ENCODE measurements at places on chromosomes 5 and 9.

- no peak for DNase-seq
These were observed 11.8 kb downstream of the APTX start for GRCh38 chr9:32989660-32990059.

DNA sequence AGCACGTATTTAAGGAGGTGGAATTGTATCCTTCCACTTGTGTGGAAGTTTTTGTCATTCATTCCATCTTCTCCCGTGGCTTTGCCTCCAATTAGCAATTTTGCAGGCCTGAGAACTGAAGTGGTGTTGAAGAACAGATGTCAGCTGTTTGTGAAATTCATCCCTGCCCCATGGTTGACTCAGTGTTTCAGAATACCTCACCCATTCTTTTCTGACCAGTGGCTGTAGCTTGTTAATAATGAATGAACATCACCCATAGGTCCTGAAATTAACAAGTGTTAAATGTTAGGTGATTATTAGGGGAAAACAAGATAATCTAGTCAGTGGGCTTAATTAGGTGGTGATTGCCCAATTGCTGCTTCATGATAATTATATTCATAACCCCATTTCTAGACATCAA, 11.7 kb downstream of the ZNF462 start:
- no peak for DNase-seq

DNA sequence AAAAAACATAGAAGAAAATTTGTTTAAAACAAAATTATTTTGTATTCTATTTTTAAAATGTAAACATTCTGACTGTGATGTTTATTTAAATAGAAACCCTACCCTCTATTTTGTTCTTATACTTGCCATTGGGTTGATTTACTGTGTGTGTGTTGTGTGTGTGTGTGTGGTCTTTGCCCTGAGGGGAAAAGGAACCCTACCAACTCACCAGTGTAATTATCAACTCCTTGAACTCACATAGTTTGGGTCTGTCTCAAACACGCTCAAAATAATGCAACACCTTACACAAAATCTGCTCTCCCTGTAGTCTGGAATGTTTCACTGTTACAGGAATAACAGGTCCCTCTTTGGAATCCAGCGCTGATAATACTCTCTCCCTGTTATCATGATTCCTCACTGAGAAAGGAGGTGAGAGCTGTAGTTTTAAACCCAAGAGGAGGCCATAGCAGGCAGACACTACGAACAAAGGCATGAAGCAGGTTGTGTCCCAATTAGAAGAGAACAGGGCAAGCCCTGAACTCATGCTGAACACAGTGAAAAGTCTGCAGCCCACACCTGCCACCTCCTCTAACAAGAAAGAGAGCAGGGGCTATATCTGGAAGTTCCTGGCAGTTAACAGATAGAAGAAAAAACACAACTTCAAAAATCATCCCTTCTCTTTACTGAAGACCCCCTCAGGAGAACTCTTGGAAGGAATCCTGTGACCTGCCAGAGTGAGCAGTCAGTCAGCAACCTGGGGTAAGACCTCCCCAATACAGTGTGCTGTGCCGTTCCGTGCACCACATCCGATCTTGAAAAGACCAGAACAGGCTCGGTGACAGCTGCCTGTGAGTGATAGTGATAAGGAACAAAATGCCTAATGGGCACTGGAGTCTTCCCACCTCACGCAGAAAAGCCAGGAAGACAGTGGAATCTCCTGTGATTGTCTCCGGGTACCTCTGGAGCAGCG, 608.1 kb upstream of the ADAMTS16 start:
- no peak for DNase-seq

- no peak for DNase-seq
These were observed 6.7 kb upstream of the FYB1 start for GRCh38 chr5:39226100-39226451.

- DNase-seq, result no peak
These were observed 11.2 kb upstream of the RIC1 start for GRCh38 chr9:5617749-5618148.

DNA sequence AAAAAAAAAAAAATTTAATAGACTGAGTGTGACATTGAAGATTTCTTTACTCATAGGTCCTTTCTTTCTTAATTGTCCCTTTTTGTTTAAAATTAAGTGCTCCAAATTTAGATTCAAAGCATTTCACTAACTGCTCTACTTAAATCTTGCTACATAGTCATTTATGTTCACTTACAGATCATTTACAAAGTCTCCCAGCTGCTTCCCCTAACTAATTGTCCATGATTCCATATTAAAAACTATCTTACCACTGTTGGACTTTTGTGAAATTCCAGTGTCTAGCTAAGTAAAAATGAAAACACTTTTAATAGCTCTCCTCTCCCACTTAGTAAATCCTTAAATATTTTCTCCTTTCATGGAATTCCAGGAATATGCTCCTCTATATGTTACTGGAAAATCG, 850.5 kb downstream of the NR2F1-AS1 start:
- DNase-seq, result no peak

GRCh38 chr5:148825716-148826052, 727 bp upstream of the ADRB2 start:
- peak; percentile 48 for DNase-seq

DNA sequence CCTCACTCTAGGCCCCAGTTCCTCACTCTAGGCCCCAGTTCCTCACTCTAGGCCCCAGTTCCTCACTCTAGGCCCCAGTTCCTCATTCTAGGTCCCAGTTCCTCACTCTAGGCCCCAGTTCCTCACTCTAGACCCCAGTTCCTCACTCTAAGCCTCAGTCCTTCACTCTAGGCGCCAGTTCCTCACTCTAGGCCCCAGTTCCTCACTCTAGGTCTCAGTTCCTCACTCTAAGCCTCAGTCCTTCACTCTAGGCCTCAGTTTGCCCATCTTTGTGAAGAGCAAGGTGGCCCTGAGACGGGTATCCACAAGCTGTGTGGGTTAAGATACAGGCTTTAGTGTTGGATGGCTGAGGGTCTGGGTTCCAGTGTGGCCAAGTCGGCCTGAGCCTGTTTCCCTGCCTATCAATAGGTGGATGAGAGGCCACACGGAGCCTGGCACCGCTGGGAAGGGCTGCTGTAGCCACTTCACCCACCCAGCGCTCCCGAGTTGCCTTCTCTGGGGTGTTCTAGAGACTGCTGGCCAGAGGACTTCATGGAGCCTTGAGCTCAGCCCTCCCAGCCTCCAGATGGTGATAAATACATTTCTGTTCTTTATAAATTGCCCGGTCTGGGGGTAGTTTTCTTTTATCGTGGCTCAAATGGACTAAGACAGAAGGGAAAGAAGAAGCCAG, 150.2 kb downstream of the RXRA start:
- no peak for DNase-seq

DNA sequence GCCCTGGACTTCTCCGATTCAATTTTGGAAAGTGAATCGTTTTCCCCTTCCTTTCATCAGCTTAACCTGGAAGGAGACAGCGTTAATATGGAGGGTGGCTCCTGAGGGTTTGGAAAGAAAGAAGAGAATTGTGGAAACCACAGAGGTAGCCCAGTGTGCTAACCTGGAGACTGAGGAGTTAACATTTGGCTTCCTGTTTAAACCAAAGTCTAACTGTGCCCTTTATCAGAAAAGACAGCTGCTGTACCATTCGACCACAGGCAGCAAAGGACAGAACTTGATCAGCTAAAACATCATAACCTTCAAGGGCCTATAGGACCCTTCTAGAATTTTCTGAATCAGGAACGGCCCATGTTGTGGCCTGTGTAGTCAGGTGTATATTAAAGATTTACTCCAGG, 735 bp downstream of the IDNK start:
- no peak for DNase-seq

DNA sequence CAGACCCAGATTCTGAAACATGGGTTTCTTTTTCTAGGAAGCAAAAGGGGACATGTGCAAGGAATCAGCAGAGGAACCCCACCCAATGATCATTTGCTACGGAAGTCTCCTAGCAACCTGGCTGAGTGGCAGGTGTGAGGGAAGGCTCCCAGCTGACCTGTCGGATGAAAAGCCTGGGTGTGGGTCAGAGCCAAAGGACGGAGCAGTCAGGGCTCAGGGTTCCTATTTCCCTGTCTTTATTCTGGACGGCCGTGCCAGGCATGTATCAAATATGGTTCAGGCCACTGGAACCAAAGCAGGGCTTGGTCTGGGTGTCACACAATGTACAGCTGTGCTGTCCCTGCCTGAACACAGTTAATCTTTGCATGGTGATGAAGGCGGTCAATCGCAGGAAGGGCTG, 20.1 kb downstream of the STK10 start:
- no peak for DNase-seq

DNA sequence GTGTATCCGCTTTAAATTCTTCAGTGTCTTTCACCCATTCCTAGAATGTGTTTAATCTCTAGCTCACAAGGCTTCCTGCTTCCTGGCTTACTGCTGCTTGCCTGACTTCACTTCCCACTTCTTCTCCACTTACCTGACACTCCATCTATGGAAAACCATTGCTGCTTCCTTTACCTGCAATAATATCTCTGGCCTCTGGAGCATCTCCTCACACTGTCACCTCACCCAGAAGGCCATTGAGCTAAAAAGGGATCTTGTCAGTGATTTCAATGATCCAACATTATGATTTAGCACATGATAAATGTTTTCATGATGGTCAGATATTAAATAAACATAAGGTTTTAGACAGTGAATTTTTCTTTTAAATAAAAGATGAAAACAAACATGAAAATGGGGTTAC, 281.1 kb downstream of the MRPS30 start:
- no peak for DNase-seq
